NCI-H1092 (cell line): ENCODE measurements at places on chromosomes 2 and 18.

DNA sequence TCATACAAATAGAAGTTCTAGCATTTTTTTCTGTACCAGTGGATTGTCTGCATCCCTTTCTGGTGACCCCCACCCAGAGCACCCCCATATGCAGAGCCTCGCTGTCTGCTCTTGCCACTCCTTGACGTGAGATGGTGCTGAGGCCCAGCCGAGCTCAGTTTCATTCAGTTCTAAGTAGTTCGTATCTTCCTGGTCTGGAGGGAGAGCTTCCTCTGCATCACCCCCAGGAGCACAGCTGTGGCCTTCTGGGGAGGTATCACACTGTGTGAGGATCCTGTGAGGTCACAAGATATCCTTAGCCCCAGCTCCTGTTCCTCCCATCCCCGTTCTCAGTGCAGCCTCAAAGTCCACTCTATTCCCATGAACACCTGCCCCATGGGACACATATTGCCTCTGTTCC, 132.7 kb downstream of the PTGR3 start:
- DNase-seq, result no peak

GRCh38 chr2:160201849-160202539, 1.9 kb upstream of the ITGB6 start:
- DNase-seq, result no peak

- DNase-seq, result no peak
Measured at GRCh38 chr18:51339856-51340255, 142.4 kb upstream of the MEX3C start.

- DNase-seq, result no peak
Measured at GRCh38 chr2:86274265-86274917, 63.0 kb downstream of the REEP1 start.

- DNase-seq, result no peak
Measured at GRCh38 chr18:77487951-77488740, 238.5 kb downstream of the GALR1 start.

DNA sequence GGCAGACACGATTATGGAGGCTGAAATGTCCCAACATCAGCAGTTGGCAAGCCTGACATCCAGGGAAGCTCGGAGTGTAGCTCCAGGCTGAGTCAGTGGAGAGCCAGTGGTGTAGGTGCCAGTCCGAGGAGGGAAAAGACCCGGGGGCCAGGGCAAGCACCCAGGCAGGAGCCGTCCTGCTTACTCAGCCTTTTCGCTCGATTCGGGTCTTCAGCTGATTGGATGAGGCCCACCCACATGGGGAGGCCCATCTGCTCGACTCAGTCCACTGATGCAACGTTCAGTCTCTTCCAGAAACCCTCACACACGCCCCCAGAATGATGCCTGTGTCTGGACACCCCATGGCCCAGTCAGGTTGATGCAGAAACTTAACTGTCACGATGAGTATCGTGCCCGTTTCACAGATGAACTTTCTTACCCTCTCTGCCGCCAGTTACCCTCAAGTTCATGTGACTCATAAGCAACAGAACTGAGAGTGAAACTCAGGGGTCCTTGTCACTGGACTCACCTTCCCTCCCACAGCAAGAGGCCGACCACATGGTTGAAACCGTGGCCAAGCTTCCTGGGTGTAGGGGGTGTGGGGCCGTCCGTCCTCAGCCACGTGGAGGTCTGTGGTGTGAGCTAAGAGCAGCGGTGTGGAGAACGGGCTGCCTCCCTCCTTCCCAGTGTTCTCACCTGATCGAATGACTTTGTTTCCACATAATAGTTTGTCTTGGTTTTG, 197.4 kb upstream of the HDAC4 start:
- no peak for DNase-seq

DNA sequence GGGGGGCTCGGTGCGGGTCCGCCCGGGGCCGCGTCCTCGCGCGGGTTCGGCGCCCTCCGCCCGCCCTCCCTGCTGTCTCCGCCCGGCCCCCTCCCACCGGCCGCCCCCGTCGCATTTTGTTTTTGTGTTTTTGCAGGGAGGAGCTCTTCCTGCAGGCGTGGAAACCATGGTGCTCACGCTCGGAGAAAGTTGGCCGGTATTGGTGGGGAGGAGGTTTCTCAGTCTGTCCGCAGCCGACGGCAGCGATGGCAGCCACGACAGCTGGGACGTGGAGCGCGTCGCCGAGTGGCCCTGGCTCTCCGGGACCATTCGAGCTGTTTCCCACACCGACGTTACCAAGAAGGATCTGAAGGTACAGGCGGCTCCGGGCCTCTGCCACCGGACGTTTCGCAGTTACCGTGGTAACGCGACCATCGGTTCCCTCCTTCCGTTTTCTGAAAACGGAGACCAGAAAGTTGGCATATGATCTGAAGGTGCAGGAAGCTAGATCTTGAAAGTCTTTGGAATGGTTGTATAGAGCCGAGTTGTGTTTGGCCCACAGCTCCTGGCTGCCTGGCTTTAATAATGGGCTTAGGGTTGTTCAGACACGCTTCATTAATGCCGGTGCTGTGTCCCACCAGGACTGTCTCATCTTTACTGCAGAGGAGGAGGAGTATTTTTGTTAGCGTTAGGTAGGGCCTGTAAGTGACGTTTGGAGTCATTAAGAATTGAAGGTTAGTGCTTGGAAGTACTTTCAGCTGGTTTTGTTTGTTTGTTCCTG, 891 bp downstream of the KDM3A start:
- DNase-seq, result no peak

DNA sequence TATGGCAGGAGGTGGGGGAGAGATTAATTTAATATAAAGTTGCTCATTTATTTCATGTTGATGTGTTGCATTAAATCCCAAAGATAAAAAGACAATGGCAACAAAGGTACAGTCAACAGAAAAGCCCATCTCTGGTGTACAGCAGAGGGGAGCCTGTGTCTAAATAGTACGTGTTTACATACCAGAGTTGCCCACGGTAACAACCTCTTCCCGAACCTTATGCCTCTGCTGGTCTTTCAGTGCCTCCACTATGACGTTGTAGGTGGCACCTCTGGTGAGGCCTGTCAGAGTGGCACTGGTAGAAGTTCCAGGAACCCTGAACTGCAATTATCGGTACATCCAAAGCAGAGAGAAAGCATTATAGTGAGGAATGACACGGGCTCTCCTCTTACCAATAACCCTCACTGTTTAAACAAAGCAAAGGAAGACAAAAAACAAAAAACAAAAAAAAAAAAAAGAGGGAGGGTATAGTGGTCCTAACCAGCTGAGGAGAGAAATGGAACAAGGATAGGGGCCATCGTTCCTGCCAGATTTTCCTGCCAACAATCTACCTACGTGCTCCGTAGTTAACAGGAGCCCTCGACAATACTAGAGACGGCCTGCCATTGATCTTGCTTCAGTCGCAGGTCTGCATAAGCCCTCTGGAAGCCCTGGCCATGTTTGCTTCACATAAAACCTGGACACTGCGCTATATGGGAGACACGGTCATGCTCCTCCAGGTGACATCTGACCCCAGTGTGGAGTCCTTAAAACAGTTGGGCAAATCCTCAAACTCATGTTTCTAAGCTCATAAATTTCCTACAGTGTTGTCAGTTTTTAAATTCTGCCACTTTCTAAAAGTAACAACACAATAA, 58.5 kb downstream of the ATIC start:
- no peak for DNase-seq

DNA sequence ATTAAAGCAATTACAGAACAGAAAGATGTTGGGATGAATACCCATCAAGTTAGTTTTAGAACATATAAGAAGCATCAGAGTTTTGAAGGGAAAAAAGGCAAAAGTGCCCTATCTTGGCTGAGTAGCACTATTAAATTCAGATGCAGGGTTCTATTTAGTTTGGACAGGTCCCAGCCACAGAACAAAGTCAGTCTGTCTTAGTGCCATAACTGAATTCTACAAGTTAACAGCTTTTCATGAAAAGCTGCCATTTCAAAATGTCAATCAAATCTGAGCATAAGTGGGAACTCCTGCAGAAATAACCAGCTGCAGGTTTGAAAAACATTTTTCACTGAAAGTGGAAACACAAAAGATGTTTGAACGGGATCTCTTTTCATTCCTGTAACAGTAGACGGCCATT, 160.4 kb downstream of the SRBD1 start:
- no peak for DNase-seq

DNA sequence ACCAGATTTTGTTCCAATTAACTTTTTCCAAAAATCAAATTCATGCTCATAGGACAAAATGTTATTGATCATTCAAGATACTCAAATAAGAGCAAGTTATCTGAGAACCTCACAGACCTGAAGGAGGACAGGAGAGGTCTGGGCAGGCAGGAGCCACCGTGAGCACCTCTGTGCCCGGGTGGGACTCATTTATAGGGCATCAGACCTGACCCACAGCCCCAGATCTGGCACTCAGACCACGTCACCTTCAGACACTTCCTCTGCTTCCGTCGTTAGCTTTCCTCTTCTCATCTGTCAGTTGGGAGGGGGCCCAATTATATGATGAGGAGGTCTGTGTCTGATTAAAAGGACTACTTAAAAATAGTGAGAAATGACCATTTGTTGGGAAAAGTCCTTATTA, 169.4 kb downstream of the EIPR1 start:
- DNase-seq, result no peak

DNA sequence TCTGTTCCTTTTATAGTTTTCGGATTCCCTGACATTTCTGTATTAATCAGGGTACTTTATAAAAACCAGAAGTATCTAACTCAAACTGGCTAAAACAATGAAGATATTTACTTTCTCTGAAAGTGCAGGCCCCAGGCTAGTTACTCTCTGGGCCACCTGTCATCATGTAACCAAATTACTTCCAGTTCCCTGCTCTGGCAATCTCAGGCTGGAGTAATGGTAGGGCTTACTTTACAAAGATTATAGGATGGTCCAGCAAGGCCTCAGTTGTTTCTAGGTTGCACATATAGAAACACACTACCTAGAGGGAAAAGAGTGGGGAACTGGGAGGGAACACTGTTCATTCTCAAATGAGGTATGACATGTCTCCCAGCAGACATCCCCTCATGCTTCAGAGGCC, 74.8 kb downstream of the CHST9 start:
- no peak for DNase-seq
